ENCODE measurements at places on chromosomes 13 and 19. TPM values are rescaled to one million over a fixed set of nuclear protein-coding genes. Genes with fewer than 3 reads are reported as not detected.

- no peak for DNase-seq
These were observed 43.5 kb downstream of the FREM2 start for GRCh38 chr13:38730332-38730731.

DNA sequence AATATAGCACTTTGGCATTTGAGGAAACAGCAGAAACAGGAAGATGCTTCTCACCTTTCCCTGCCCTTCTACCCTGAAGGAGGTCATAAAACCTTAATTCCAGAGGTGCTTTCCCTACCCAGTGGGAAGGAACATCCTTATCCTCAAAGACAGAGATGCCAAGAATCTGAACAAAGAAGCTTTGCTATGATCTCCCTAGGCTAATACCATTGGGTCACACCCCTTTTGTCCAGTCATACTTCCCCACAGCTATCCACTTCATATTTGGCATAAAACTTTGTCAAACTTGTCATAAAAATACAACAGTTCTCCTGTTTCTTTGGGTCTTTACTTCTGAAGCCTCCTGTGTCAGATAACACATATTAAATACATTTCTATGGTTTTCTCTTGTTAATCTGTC lies 21.7 kb upstream of the RXFP2 start:
- no peak for DNase-seq

The COX7A1 gene
- total RNA-seq, result 2.0 TPM

DNA sequence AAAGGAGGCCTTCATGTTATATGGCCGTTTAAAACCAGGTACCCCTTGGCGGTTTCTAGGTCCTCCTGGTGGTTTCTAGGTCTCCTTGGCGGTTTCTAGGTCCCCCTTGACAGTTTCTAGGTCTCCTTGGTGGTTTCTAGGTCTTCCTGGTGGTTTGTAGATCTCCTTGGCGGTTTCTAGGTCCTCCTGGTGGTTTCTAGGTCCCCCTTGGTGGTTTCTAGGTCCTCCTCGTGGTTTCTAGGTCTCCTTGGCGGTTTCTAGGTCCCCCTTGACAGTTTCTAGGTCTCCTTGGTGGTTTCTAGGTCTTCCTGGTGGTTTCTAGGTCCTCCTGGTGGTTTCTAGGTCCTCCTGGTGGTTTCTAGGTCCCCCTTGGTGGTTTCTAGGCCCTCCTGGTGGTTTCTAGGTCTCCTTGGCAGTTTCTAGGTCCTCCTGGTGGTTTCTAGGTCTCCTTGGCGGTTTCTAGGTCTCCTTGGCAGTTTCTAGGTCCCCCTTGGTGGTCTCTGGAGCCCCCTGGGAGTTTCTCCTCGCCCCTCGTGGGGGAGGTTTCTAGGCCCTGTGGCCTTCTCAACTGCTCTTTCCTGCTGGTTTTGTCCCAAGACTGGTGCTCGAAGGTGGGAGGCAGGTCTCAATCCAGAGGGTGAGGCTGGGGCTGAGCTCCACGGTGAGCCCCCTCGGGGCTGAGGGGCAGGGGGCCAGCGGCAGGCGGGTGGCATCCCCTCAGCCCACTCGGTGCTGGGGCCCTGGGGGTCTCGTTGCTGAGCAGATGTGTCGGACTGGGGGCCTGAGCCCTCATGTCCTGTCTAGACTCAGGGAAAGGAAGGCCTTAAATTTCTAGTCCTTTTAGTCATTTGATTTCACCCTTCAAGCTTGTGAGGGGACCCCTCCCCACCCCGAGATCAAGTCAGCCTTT lies 8.0 kb downstream of the HCN2 start:
- no peak for DNase-seq

DNA sequence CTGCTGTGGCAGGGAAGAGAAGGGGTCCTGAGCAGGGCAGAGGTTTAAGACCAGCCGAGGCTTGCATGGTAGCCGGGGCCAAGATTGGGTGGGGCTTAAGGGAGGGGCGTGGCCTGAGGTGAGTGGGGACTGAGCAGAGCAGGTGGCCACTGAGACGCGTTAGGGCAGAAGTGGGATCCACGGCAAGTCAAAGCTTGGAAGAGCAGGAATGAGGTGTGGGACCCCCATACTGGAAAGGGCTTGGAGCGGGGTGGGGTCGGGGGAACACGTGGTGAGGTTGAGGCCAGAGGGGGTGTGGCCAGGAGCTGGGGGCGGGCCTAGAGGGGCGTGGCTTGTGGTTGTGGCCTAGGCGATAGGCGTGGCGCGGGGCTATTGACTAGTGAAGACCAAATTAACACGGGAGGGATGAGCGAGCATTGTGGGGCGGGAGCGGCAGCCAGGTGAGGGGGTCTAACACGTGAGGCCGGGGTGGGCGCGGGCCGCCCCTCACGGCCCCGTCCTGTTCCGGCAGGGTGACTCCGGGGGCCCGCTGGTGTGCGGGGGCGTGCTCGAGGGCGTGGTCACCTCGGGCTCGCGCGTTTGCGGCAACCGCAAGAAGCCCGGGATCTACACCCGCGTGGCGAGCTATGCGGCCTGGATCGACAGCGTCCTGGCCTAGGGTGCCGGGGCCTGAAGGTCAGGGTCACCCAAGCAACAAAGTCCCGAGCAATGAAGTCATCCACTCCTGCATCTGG lies 3.3 kb downstream of the CFD start:
- DNase-seq, result no peak

The PSG5 gene
- not detected for total RNA-seq

GRCh38 chr19:43768273-43769050 lies 12.3 kb downstream of the KCNN4 start:
- DNase-seq, result no peak

- DNase-seq, result no peak
These were observed 123.6 kb downstream of the NALCN start for GRCh38 chr13:101292711-101293110.

- DNase-seq, result no peak
These were observed 744.3 kb upstream of the ATXN8OS start for GRCh38 chr13:69363360-69363759.

DNA sequence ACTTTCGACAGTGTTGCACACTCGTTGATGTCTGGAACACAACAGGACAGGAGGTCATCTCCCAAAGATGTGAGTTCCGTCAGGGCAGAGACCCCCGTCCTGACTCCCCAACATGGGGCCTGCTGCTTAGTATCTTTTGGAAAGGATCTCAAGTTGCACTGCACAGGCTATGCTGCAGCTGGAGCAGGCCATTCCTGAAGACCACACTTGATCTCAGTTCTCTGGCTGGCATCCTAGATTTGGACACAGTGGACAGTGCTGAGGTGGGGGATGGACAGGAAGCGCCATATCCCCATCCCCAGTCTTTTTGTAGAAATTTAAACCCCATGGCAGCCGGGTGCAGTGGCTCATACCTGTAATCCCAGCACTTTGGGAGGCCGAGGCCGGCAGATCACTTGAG lies 5.9 kb downstream of the ADGRE2 start:
- no peak for DNase-seq

- no peak for DNase-seq
These were observed 8.8 kb upstream of the SWSAP1 start for GRCh38 chr19:11365557-11366117.

DNA sequence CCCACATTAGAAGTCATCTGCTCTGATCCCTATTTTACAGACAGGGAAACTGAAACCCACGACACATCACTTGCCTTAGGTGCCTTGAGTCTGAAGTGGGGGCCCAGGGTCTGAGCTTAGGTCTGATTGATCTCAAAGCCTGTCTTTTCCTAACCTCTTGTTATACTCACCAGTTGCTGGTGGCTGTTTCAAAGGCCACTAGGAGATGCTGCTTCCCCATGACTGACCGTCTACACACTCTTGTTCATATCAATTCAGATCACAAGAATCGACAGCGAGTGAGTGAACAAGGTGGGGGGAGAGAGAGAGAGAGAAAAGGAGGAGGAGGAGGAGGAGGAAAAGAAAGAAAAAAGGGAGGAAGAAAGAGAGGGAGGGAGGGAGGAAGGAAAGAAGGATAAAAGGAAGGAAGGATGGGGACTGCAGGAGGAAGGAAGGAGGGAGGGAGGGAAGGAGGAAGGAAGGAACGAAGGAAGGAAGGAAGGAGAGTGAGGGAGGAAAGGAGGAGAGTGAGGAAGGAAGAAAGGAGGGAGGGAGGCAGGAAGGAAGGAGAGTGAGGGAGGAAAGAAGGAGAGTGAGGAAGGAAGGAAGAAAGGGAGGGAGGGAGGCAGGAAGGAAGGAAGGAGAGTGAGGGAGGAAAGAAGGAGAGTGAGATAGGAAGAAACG lies 3.3 kb downstream of the OR10H1 start:
- no peak for DNase-seq

DNA sequence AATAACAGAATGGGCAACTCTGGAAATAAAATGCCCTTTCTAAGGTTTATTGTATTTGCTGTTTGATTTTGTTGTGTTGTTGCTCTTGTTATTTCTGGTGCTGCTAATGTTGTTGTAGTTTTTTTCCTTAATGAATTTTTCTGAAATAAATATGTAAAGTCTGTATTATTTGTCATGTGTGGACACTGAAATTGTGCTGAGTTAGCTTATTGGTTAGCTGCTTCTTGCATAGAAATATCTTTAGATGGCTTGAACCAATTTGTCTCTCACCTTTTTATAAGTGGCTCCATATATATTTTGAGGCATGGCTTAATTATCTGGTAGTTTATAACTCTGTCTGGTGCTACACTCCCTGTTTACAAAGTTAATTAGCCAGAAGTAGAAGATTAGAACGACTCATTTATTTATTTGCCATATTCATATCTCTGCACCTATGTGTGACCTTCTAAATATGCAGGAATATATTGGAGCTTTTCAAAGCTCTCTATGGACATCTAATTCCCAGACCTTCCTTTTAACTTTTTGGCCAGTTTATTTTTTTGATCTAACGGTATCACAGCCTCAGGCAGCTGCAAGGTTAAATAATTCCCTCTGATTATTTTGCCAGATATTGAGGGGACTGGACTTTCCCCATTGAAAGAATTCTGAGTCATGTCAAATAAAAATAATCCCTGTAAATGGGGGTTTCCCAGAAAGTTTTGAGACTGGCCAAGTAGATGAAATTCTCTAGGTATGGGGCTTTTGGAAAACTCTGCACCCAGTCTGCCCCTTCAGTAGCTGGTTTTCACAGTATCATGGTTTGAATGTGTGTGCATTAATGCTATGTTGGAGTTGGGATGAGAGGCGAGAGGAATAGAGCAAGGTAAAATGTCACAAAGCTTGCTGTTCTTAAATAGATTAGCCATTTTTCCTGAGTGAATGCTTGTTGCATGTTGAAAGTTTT lies 1331.7 kb upstream of the MIR17HG start:
- DNase-seq, result no peak

DNA sequence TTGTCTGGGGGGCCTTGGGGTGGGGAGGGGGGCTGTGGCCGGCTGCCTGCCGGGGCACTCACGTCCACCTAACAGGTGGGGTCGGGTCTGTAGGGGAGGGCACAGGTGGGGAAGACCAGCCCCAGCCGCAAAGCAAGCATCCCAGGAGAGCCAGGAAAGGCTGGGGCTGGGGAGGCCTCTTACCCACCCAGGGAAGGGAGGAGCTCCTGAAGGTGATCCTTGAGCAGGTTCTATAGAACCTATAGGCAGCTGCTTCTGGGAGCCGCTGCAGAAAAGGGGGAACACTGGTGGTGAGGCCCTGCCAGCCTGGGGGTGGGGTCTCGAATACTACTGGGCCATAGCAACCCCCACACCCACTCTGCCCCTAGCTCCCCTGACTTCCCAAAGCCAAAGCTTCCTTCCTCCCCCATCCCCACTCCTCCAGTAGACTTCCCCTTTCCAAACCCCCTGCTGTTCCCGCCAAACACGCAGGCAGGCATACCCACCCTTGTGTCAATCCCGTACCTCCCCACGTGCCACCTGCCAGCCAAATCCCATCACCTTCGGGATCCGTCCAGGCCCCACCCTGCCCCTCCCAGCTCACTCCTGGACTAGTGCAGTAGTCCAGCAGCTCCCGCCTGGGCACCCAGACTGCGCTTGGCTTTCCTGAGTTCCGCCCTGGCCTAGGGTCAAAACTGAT lies 5.6 kb downstream of the KLF16 start:
- DNase-seq, result no peak

DNA sequence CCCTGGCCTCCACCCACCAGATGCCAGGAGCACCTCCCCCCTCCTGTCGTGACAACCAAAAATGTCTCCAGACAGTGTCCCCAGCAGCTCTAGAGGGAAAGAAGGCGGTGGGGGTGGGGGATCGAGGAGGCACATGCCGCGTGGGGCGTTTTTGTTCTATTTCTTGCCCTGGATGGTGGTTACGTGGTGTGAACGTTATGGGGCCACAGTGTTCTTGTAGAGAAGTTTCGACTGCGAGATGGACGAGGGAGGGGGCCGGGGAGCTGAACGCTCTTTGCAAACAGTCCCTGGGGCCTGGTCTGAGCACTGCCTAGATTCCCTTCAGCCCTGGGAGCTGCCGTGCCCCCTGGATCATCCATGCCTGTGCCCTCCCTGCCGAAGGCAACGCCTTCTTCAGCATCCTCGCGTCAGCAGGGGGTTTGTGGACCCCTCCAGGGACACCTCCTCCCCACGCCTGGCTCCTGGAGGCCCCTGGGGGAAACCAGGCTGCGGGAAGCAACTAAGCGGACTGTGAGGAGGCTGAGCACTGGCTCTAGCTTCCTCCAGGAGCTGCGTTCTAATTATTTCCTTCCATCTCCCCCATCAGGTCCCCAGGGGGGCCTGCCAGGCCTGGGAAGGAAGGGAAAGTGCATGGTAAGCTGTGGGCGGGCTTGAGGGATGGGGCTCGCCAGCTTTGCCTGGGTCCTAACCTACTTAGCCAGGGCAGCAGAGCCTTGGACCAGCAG lies 131.5 kb downstream of the IER2 start:
- DNase-seq, result no peak

DNA sequence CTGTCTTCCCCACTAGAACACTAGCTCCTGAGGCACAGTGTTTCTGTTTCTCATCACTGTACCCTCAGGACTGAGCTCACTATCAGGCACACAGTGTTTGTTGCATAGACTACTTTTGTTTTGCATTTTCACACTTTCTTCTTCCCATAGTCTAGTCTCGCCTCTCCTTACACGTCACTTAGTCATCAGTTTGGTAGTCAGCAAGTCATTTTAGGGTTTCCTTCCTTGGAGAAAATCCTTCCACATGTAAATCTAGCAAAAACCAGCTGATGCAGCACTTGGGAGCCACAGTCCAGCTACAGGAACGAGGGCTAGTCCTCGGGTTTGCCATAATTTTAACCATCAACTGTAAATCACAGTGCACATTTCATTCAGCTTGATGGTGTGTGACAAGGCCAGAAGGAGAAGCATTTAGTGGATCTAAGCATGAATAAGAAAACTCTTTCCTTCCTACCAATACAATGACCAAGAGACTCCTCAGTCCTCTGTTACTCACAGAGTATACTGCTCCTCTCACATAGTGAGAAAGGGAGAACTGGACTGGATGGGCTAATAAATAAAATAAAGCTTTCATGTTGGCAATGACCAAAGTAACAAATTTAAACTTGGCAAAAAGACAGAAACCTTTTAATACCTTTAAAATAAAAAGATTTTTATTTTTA lies 221.0 kb downstream of the KLF12 start:
- DNase-seq, result no peak

The RDH8 gene
- total RNA-seq, result not detected

GRCh38 chr13:111043575-111043982 lies 71.5 kb upstream of the ARHGEF7 start:
- no peak for DNase-seq

The LIM2 gene
- not detected for total RNA-seq

The ZNF497 gene
- 0.87 TPM for total RNA-seq

- no peak for DNase-seq
These were observed 81.7 kb downstream of the TNFRSF19 start for GRCh38 chr13:23651887-23652286.

- no peak for DNase-seq
These were observed 16.6 kb upstream of the LRCH1 start for GRCh38 chr13:46536341-46536740.

The OR4F17 gene
- not detected for total RNA-seq
